NCI-H1436 treated with DMSO at 0.1 percent for 48 hours (cell line): ENCODE measurements at places on chromosomes 11 and 22.

DNA sequence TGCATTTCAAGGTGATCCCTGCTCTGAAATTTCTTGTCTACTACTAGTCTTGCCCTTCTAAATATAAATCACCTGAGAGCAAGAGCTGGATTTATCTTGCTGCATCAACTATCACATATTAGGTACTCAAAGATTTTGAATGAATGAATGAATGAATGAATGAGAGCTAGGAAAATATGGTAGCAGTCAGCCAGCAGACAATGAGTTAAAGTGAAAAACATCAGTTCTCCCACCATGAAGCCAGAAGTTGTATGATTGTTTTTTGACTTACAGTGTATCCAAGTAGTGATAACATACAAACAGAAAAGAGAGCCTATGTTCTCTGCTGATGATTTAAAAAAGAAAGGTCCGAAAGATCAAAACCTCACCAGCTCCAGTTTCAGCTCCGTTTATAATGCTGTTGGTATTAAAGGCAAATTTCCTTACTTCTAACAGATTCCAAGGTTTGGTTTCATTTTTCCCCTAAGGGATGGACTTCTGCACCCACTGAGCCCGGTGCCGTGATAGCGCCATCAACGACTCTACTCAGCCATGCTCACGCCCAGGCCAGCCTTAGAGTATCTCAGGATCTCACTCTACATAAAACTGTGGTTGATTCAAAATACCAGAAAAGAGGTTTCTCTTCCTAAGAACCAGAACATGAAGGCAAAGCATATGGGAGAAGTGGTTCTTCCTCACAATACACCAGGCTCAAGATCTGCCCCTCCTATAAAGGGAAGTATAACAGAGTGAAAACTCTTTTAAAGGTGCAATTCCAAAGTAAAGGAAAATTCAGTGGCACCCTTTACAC, 92.0 kb downstream of the SGSM3 start:
- no peak for DNase-seq

GRCh38 chr22:29050457-29050856, 11.2 kb downstream of the C22orf31 start:
- no peak for DNase-seq

- no peak for DNase-seq
These were observed 12.6 kb upstream of the UCP2 start for GRCh38 chr11:73995247-73995646.

DNA sequence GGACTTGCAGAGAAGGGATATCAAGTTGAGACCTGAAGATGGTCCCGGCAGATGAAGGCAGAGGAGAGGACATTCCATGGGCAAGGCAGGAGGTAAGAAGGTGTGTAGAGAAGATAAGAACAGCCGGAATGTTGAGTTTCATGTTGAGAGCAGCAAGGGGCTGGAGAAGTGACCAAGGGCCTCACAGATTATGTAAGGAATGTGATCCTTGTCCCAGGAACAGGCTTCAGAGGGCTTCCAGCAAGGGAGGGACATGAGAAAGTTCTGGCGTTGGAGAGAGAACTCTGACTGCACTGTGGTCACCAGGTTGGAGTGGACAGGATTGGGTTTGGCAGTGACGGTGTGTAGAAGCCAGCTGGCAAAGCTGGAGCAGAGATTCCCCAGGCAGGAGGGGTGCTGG, 27.6 kb upstream of the PPFIA1 start:
- no peak for DNase-seq

DNA sequence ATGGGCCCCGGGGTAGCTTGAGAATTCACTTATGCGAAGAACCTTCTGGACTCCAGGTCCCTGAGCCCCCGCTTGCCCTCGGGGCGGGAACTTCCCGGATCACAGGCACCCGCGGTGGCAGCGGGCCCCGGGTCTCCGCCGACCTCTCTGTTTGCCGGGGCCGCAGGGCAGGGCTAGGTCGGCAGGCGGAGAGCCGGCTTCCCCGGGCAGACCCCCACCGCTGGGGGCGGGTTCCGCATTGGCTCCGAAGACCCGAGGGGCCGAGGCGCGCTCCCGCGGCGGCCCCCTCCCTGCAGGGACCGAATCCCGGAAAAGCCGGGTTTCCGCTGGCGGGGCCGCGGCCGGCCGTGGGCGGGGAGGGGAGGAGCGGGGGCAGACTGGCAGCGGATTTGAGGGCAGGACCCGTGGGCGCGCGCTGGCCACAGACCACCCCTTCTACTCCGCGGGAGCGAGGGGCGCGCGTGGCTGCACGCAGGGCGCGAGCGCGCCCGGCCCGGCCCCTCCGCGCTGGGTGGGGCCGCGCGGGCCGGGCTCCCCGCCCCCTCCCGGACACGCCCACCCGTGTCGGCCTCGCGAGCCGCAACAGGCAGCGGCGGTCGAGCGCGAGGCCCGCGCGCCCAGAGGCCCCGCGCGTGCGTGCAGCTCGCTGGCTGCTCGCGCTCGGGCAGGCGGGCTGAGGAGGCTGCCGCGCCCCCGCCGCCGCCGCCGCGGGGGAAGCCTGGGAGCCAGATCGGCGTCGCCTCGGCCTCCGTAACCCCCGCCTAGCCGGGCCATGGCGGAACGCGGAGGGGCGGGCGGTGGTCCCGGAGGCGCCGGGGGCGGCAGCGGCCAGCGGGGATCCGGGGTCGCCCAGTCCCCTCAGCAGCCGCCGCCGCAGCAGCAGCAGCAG, at the start of gene PACS1:
TSS of gene PACS1 (plus strand) at position 558 of the 889 bp plus-strand sequence. CDS start at position 773, 215 bp downstream.
- no peak for DNase-seq

DNA sequence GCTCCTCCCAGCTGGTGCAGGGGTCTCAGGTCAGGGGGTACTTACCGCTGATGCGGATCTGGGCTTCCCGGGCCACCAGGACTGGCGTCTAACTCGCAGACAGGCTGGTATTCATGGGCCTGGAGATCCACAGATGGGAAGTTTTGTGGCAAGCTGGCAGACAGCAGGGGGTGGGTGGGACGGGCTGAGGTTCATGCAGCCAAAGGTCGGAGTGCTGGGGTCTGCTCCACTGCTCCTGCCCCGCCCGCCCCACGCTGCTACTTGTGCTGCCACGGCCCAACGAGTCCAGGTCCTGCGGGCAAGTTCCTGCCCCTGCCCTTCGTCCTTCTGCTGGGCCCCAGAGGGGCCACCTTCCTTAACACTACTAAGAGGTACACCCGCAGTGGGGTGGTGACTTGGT, 3.1 kb downstream of the ACY3 start:
- no peak for DNase-seq

DNA sequence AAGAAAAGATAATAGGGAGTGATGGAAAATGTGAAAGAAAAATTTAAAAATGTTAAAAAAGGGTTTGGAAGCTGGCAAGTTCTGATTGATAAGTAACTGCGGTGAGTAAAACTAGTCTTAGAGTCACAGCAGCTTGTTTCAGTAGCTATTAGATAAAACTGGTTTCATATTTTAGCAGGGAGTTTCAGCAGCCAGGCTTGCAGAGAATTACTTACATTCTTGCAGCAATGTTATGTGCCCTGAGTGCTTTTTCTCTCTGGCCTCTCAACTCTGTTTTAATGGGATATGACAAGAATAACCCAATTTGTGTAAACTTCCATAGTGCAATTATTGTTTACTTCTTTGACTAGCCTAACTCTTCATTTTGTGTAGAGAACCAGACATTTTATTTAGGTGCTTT, 33.6 kb downstream of the PPME1 start:
- no peak for DNase-seq

GRCh38 chr11:65274735-65275682, 13.2 kb downstream of the POLA2 start:
- no peak for DNase-seq

DNA sequence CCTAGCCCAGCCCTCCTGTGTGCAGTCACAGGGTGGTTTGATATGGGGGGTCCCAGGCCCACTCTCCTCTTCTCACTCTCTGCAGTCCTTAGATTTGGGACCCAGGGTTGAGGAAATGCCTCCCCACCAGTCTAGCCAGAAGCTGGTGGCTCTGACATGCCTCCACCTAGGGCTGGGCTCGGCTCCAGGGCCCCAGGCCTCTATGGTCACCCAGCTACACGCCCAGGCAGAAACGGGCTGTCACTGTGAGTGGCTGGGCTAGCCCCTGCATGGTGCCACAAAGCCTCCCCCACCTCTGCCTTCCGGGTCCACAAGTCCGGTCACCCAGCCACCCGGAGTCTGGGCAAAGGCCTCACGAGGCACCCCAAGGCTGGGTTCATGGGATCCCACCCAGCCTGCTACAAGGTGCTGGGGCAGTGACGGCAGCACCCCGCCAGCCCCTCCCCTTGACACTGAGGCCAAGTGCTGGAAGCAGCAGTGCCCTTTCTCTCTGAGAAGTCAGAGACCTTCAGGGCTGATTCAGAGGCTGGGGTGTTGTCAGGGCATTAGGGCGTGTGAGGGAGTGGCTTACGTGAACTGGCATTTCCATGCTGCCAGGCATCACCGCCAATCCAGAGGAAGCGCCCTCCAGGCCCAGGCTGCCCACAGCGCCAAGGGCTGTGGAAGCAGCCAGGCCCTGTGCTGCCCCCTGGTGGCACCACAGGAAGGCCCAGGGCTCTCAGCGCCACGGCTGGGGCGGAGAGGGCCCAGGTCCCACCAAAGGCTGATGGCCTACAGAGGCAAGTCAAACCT, 638 bp upstream of the PITPNM1 start:
- DNase-seq, result peak; percentile 8
